Stimulated activated CD8-positive, alpha-beta memory T cell treated with anti-CD3 and anti-CD28 coated beads, Interleukin-7, amount 100 ng/mL, for 1 hour (primary cell): ENCODE measurements at places on chromosomes 2 and 18.

DNA sequence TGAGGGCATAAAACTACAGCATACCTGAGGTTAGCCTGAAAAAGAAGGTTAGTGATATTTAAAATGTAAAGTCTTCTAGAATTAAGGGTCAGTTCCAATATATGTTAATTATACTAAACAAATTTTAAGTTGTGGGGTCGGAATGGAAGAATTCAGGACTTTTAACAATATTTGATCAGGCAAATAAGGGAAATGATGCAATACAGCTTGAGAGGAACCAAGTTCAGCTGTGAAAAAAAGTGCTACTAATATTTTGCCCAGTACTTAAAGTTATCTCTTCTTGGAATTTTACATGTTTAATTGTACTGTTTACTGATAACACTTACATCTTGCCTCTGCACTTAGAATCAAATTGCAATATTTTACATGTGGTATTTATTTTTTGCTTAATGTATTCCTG is 345.5 kb upstream of the CWC22 start:
- DNase-seq, result no peak

DNA sequence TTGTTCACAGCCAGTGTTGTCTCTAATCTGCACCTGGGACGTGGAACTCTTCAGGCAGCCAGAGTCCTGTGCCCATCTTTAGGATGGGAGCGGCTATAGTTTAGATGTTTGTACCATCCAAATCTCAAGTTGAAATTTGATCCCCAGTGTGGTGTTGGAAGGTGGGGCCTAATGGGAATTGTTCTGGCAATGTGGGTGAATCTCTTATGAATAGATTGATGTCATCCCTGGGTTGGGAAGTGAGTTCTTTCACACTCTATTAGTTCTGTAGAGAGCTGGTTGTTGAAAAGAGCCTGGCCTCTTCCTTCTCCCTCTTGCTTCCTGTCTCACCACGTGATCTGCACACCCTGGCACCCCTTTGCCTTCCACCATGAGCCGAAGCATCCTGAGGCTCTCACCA is 300.9 kb downstream of the TXNL1 start:
- DNase-seq, result no peak

- DNase-seq, result no peak
Observed at GRCh38 chr2:14516844-14517243, 115.7 kb upstream of the LRATD1 start.

DNA sequence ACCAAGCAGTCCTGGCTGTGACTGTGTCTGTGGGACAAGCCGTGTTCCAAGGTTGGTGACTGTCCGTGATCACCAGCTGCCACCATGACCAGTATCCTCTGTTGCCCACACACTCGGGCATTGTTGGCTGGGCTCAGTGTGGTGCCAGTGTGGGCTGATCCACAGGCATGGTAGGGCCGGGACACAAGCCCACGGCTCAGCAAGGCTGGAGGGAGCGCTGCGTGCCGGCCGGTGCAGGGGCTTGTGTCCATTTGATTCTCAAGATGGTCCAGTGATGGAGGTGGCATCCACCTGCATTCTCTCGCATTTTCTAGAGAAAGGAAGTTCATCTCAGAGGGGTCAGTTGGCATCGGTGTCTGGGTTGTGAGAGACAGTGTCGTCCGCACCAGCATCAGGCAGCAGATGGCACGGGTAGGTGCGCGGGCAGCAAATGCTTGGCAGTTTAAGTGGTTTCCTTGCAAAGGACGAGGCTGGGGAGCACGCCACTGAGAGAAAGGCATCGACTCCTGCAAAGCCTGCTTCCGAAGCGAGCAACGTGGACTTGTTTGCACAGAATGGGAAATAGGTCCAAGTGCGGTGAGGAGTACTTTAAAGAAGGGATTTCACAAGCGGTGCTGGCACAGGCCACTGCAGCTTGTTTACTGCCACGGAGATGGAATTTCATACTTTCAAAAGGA is 20.9 kb downstream of the TWIST2 start:
- DNase-seq, result no peak

DNA sequence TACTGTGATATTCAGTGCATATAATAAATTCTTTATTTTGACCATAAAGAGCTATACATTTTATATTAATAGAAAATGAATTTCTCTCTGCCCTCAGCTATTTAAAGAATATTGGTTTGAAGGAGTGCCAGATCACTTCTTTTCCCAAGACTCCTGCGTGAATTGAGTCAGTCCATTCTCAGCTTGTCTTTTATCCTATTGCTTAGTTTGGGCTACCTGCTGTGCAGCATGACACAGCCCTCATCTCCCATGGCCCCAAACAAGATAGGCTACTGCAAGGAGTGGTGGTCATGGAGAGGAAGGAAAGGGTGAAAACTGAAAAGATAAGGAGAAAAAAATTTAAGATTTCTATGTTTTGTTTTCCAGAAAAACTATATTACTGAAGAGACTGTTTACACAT is 10.1 kb upstream of the FBXO11 start:
- no peak for DNase-seq
